ENCODE measurements at places on chromosomes 6 and 20. TPM values are rescaled to one million over a fixed set of nuclear protein-coding genes. Genes with fewer than 3 reads are reported as not detected.

Gene VSX1
- not detected for total RNA-seq

Gene MTFR2
- total RNA-seq, result 8.1 TPM

Gene KCNQ2
- total RNA-seq, result not detected

Gene CYP21A2
- not detected for total RNA-seq

Gene BPIFA1
- not detected for total RNA-seq

Gene PGC
- not detected for total RNA-seq

Gene PTK7
- 166 TPM for total RNA-seq

Gene OR2J1
- total RNA-seq, result not detected

Gene ABHD16B
- not detected for total RNA-seq

Gene VGLL2
- total RNA-seq, result not detected

Gene RPL10A
- total RNA-seq, result 1,320 TPM

Gene SLC22A7
- not detected for total RNA-seq

Gene PHACTR1
- 1.4 TPM for total RNA-seq

Gene ELOVL4
- total RNA-seq, result 10.0 TPM

Gene BCLAF1
- total RNA-seq, result 103 TPM

Gene EPPIN
- not detected for total RNA-seq

Gene RAB32
- total RNA-seq, result 161 TPM

Gene SIM1
- total RNA-seq, result not detected

Gene ITPR3
- 55.4 TPM for total RNA-seq

Gene SYNCRIP
- total RNA-seq, result 110 TPM

Gene SAPCD1
- 1.2 TPM for total RNA-seq

Gene C6orf52
- total RNA-seq, result 1.5 TPM

Gene SRSF12
- 0.11 TPM for total RNA-seq

Gene ZNFX1
- total RNA-seq, result 27.9 TPM

Gene ZC3H12D
- 0.37 TPM for total RNA-seq

Gene ADAM33
- total RNA-seq, result 57.5 TPM

Gene RGS17
- total RNA-seq, result 27.5 TPM

Gene NPEPL1
- total RNA-seq, result 28.2 TPM

Gene CPNE5
- total RNA-seq, result under 0.01 TPM

All from uterine smooth muscle cell (primary cell).